ENCODE measurements at places on chromosomes 5 and 9. TPM values are rescaled to one million over a fixed set of nuclear protein-coding genes. Genes with fewer than 3 reads are reported as not detected.

- no peak overlapping the region for H3K27ac ChIP-seq
- H3K27me3 ChIP-seq = no peaks in the 10 kb centered on the region
- H3K4me3 ChIP-seq = no peak overlapping the region
- no peaks in the 10 kb centered on the region for H3K36me3 ChIP-seq
Observed at GRCh38 chr9:129162497-129163197, 15.4 kb downstream of the IER5L start.

- H3K4me1 ChIP-seq = no peaks in the 10 kb centered on the region
- no peak overlapping the region for H3K27ac ChIP-seq
- DNase-seq = no peak
- no peaks in the 10 kb centered on the region for H3K27me3 ChIP-seq
- H3K36me3 ChIP-seq = no peaks in the 10 kb centered on the region
Observed at GRCh38 chr5:67451640-67452279, 255.2 kb upstream of the CD180 start.

- H3K4me3 ChIP-seq = no peak overlapping the region
- no peak for DNase-seq
- no peaks in the 10 kb centered on the region for H3K27me3 ChIP-seq
- H3K36me3 ChIP-seq = no peaks in the 10 kb centered on the region
- no peaks in the 10 kb centered on the region for H3K4me1 ChIP-seq
Observed at GRCh38 chr5:5287419-5287818, 135.1 kb upstream of the ICE1 start.

DNA sequence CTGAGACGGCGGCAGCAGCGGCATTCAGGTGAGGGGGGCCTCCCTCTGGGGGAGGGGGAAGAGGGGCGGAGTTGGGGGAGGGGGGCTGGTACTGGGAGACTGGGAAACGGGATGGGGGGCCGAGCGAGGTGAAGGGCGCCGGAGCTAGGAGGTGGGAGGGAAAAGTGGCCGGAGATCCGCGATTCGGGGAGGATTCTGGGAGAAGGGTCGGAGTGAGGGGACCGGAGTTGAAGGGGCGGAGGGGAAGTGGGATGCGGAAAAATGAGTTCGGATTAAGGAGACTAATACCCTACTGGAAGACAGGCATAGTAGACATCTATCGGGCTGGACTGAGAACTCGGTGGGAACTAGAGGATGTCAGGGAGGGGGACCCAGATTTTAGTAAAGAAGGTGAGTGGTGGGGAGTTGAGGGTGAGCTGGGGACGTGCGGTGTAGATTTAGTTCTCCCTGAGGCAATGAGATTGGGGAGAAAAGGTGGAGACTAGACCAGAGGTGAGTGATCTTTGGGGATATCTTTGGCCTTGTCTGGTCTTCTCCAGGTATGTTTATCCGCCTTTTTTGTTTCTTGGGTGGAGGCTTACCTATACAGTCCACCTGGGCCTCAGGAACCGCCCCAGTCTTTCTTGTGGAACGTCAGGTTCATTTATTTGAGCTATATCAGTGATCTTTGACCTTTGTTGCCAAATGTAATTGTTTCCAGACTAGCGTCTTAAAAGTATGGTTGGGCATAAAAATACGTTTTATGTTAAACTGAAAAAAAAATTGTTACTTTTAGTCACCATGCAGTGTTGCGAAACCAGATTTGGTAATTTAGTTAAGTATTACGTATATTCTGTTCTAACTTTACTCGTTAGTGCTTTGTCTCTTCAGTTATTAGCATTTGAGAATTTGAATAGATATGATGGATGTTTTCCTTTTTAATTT, 632 bp downstream of the UBAP1 start:
- H3K27ac ChIP-seq = peak overlapping the region; percentile 82
- H3K4me3 ChIP-seq = peak overlapping the region; percentile 53
- H3K4me1 ChIP-seq = peaks cover 15% of the 10 kb centered on the region

DNA sequence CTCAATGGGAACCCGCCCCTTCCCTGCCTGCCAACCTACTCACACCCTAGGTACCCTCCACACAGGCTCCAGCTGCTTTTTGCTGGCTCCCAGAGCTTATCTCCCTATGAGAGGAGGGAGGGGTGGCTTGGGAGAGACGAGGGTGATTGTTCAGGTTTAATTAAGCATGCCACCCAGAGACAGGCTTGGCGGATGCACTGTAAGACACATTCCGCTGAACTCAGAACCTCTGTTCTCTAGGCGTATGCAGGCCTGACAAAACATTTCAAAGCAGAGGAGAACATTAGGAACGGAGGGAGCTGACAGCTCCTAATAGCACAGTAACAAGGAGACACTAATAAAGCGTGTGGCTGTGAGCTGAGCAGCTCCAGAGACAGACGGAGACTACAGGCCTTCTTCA, 80.1 kb downstream of the TRIM32 start:
- H3K36me3 ChIP-seq = no peaks in the 10 kb centered on the region
- H3K4me1 ChIP-seq = no peaks in the 10 kb centered on the region
- no peak for DNase-seq

NUTM2G gene
- total RNA-seq = not detected

EGFLAM gene
- total RNA-seq = 6.7 TPM

HBEGF gene
- total RNA-seq = 13.0 TPM

All from thyroid gland (tissue), 4 donors.